ENCODE measurements at places on chromosomes 13 and 19.

- no peak for DNase-seq
Measured at GRCh38 chr13:106417467-106418110, 117.9 kb downstream of the EFNB2 start.

DNA sequence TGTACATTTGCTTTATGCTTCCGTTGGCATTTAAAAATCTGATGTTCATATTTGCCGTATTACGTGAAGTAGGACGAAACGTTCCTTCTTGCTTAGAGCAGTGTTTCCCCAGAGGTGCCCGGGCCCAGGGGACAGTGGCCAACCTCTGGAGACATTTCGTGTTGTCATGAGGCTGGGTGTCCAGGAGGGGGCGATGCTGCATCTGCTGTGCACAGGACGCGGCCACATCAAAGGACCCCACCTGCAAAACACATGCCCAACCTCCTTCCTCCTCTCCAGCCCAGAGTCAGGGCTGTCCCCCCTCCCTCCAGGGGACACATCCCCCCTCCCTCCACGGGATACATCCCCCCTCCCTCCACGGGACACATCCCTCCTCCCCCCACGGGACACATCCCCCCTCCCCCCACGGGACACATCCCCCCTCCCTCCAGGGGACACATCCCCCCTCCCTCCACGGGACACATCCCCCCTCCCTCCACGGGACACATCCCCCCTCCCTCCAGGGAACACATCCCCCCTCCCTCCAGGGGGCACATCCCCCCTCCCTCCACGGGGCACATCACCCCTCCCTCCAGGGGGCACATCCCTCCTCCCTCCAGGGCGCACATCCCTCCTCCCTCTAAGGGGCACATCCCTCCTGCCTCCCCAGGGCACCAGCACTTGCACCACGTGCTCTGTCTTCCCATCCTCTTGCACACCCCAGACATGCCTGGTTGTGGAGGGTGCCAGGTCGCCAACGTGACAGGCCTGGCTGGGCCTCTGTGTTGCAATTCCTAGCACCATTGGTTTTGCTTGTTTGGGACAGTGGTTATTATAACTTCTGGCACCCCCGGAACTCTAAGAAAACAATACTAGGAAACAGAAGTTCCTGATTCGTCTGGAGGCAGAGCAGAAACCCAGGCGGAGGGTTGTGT, 46.7 kb downstream of the GAS6 start:
- DNase-seq, result peak; percentile 96

GRCh38 chr13:46617229-46617721, 64.3 kb downstream of the LRCH1 start:
- no peak for DNase-seq

GRCh38 chr19:1082165-1082927, 12.8 kb downstream of the POLR2E start:
- peak; percentile 57 for DNase-seq

DNA sequence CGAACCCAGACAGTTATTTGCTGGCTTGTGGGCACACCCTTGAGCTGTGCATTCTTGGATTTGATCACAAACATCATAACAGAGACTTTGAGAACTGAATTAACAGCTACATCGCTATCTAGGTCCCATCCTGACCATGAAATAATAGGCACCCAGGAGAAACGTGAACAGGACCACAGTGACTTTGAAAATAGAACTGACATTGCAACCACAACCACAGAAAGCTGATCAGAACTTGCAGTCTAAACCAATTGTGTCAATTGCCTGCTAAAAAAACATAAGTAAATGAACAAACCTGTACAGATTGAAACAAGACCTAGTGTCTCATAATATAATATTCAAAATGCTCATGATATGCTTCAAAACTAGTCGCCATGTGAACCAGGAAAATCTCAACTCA, 18.3 kb upstream of the KATNAL1 start:
- DNase-seq, result no peak

DNA sequence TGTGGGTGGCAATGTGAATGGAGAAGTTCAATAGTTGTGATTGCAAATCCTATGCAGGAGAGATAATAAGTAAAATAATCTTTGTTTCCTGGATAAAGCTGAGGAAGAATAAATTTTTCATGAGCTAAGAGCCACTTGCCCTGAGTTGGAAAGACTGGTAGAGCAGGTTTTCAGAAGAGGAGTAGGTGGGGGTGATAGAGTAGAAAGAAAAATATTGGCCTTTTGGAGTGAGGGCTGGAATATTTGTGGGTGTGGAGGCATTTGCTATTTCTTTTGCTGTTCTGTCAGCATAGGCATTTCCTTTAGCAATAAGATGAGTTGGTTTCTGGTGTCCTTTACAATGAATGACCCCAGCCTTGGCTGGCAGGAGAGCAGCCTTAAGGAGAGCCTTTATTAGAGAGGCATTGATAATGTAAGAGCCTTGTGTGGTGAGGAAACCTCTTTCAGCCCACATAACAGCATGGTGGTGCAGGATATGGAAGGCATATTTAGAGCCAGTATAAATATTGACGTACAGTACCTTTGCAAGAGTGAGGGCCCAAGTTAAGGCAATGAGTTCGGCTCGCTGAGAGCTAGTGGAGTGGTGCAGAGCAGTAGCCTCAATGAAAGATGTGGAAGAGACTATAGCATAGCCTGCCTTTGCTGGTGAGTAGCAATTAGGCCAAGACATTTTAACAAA, 11.6 kb upstream of the ZNF431 start:
- DNase-seq, result no peak

DNA sequence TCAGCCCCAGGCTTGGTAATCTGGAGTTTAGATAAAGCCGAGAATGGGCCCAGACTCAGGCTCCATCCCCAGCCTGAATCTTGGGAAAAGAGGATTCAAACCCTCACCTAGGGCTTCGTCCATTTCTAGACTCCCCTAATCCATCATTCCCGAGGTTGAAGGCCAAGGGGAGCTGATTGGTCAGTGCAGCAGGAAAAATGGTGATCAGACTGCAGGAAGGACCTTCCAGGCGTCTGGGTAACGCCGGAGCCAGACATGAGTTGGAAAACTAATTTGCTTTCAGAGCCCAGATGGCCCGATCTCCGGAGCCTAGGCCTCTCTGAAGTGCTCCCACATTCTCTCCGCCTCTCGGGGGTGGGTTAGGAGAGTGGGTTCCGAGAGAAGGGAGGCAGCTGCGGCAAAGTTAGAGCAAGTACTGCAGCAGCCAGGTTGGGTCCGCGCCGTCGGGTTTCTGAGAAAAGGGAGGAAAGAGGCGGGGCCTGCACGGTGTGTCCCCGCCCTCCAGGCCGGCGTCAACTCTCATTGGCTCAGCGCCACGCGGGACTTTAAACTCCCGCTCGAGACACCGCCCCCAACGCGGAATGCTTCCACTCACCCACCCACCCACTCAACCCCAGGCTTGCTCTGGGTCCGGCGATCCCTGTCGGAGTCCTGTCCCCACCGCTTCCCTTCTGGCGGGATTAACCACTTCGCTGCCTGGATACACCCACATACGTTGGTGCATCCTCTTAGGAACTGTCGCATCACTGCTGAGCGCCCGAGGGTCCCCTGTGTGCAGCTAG, 788 bp upstream of the RTBDN start:
- DNase-seq, result peak; percentile 53

DNA sequence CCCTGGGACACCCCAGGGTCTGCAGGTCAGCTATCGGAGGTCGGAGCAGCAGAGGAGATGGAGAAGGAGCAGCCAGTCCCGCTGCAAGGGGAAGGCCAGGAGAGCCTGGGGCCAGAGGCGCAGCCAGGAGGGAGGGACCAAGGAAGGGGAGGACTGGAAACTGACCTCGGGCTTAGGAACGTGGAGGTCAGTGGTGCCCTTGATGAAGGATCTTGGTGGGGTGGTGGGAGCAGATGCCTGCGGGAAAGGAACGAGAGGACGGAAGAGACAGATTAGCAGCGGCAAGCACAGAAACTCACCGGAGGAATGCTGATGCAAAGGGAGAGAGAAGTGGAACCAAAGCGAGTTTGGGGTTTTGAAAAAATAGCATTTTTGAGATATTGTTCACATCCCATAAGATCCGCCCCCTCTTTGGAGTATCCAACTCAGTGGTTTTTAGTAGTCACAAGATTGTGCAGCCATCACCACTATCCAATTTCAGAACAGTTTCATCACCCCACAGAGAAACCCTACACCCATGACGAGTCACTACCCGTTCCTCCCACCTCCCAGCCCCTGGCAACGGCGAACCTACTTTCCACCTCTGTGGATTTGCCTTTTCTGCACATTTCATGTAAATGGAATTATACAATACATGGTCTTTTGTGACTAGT, 22.1 kb downstream of the PLEKHF1 start:
- DNase-seq, result no peak

GRCh38 chr13:67736646-67737420, 506.7 kb upstream of the PCDH9 start:
- DNase-seq, result peak; percentile 7

DNA sequence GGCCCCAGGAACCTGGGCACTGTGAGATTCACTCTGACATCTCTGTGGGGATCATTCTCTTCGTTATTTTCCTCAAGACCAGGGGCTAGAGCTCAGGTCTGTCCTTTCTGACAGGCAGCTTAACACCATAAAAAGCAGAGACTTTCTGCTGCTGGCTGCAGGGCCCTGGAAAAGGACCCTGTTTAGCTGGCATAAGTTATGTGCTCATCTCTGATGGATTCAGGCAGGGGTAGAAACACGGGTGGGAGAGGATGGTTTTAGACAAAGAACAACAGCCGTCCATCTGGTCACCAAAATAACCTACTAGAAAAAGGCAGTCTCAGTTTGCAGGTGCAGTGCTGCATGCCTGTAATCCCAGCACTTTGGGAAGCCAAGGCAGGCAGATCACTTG, 2.3 kb upstream of the GPI start:
- no peak for DNase-seq

GRCh38 chr13:50227361-50227760, 212.1 kb downstream of the KCNRG start:
- no peak for DNase-seq

- DNase-seq, result peak; percentile 83
Measured at GRCh38 chr19:32287811-32288227, 57.6 kb upstream of the ZNF507 start.

- DNase-seq, result peak; percentile 33
Measured at GRCh38 chr19:19321141-19321577, 530 bp downstream of the MAU2 start.

- DNase-seq, result no peak
Measured at GRCh38 chr13:28329395-28330158, 165.4 kb downstream of the FLT1 start.

- DNase-seq, result peak; percentile 59
Measured at GRCh38 chr19:29260477-29261317, 47.7 kb upstream of the UQCRFS1 start.

DNA sequence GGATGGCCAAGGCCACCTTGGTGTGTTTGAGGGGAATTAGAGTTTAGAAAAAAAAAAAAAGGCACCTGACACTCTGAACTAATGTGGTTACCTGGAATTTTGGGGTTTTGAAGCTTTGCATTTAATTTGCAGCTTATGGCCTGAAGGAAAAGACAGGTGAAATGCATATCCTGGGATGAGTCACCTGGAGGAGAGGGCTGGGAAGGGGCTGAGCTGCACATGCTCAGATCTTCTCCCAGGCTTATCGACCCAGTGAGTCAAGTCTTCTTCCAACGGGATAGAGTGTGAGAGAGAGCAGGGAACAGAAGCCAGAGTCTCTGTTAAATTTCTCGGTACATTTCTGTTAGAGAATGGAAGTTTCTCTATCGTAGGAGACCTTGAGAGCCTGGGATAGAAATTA, 29.7 kb upstream of the ALOX5AP start:
- DNase-seq, result no peak

DNA sequence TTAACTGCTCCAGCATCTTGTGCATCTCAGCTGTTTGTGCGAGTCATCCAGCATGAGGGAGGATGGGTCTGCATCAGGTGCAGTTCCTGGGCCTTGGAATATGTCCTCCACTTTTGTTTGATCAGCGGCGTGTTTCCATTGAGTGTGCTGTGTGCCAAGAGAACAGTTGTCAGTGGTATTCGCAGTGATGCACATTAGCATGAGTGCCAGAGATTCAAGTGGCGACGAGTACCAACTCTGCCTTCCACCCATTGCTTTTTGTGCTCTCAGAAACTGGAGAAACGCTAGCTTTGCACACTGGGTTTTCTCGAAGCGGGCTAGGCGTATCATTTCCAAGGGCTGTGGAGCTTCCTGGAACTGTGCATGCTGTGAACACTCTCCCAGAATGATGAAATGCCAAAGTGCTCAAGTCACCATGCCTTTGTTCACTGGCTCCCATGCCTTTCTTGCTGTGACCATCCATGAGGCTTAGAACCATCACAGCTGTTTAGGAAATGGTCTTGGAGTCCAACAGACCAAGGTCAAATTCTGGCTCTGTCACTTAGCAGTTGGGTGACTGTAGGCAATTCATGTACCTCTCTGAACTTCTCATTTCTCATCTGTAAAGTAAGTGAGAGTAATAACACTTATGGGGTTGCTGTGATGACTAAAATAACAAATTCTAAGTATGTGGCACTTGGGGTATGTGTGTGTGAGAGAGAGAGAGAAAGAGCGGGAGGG, 18.4 kb downstream of the LRCH1 start:
- DNase-seq, result peak; percentile 12

- no peak for DNase-seq
Measured at GRCh38 chr13:27395007-27395510, 29.4 kb upstream of the GTF3A start.

DNA sequence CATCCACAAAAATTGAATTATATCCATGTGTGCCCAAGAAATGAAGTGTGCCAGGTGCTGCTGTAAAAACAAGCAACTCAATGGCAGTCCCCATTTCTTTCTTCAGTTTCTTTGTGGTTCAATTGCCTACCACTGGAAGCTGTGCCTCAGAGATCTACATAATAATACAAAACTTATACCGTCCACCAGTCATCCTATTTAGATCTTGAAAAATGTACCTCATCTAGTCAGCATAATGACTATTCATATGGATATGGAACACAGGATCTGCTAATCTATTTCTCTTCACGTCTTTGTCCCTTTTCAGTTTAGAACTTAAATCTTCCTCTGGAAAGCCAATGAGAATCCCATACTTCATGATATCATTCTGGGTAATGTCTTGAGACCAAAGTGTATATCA, 648.5 kb downstream of the PCDH9 start:
- DNase-seq, result no peak

DNA sequence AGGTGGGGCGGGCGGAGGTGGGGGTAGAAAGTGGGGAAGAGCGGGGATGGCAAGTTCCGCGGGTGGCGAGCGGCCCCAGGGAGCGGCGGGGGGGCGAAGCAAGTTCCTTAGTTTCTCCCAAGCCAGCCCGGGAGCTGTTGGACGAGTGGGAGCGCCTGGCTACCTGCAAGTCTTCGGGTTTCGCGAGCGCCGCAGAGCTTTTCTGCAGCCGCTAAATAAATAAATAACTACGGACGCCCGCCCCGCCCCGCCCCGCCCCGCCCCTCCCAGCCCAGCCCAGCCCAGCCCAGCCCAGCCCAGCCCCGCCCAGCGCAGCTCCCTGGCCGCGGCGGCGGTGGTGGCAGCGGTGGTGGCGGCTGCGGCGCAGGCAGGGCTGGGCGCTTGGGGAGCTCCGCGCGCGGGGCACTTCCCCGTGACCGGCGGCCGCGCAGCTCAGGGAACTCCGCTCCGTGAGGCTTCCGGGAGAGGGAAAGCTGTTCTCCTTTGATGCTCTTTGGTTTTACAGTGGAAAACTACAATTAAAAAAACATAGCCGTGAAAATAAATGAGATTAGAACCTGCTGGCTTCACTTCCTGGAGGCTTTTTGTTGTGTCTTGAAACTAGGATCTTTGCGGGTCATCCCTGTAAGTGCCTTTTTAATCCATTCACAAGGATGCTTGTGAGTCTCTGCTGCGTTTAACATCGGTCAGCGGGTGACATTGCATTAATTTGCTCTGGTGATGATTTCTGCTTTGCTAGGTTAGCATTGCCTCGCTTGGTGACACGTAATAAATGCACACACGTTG, at the start of gene UBE2L5:
Gene UBE2L5, plus strand, starts transcription at position 440 of the 786 bp plus-strand sequence. CDS start 5,498 bp downstream, outside the sequence.
- peak; percentile 39 for DNase-seq
